ENCODE measurements at places on chromosomes 1 and 21.

- DNase-seq: no peak
Observed at GRCh38 chr21:24714646-24715200, 892.6 kb downstream of the MRPL39 start.

- DNase-seq: no peak
Observed at GRCh38 chr21:15001857-15002606, 62.8 kb downstream of the NRIP1 start.

GRCh38 chr1:72635719-72636118 lies 353.4 kb upstream of the NEGR1 start:
- no peak for DNase-seq

DNA sequence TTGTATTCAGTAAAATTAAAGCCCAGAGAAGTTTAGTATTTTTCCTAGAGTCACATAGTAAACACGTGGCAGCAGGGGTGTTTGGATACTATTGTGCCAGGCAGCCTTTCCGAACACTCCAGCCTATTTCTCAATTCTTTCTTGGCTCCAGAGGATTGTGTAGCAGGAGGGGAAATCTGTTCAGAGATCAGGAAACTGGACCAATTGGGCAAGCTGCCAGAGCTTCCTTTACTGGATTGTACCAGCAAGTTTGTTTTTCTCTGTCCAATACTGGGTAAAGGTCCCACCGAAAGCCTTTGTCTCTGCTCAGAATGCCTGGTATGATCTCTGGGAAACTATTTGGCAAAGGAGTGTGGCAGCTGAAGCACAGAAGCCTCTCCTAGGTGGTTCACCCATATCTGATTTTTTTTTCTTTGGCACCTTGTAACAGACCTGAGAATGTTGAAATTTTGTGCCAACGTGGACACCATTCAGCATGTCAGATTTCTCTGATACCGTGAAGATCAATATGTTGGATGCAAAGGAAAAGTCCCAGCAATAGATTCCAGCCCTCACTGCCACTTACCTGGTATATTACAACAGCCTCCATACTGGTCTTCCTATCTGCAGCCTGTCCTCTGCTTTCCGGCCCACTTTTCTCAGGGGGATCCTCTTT lies 126.2 kb downstream of the FGGY start:
- DNase-seq: peak; percentile 60

GRCh38 chr1:89065079-89065868 lies at the start of gene GBP1:
Gene GBP1 (minus strand): TSS chr1:89065208. CDS start chr1:89063234, 1,974 bp downstream.
- no peak for DNase-seq

DNA sequence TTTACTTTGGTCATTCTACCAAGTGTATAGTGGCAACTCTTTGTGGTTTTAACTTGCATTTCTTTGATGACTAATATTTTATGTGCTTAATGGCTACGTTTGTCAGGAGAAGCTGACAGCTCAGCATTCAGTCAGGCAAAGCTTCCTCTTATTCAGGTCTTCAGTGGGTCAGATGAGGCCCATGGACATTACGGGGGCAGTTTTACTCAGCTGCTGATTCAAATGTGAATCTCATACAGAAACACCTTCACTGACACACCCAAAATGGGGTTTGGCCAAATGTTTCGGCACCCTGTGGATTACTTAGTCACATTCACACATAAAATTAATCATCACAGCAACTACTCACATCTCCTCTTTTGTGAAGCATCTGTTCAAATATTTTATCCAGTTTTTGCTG lies 104.9 kb upstream of the PLD5 start:
- no peak for DNase-seq

DNA sequence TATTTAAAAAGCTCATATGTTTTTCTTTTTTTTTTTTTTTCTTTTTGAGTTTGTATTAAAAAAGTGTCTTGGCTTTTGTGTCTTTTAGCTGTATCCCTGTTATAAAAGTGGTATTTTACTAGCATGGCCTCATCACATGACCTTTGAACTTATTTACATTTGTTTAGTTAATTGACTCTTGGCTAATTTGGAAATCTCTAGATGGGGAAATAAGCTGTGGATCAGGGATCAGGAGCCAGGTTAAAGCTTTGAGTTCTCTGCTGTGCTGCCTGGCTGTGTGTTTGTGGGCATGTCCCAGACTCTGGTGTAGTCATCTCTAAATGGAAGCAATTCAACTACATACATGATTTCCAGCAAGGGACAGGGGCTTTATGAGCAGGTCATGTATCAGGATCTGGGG lies 56.5 kb downstream of the HHAT start:
- DNase-seq: no peak

- DNase-seq: no peak
Observed at GRCh38 chr1:177873238-177873637, 96.6 kb downstream of the SEC16B start.

DNA sequence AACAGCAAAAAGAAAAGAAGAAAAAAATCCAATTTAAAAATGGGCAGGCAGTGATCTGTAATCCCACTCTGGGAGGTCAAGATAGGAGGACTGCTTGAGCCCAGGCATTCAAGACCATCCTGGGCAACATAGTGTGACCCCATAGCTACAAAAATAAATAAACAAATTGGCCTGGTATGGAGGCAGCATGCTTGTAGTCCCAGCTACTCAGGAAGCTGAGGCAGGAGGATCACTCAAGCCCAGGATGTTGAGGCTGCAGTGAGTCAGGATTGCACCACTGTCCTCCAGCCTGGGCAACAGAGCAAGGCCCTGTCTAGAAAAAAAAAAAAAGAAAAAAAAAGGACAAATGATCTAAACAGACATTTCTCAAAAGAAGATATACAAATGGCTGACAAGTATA lies 99.6 kb downstream of the EIF4G3 start:
- DNase-seq: no peak

DNA sequence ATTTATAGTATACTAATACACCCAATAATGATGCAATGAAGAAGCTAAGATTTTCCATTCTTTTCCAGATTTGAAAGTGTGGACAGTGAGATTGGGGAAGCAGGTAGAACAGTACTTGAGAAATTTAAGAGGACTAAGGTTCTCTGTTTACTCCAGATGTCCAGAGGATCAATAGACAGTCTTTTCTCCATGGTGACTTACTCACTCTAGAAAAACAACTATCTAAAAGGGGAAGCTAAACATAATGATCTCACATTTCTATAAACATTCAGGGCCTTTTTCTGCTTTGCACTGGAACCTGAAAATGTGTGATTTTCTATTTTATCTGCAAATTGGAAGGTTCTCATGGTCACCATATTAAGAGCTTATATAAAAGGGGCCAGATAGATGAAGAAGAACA lies 93.9 kb upstream of the ZBTB18 start:
- DNase-seq: no peak

DNA sequence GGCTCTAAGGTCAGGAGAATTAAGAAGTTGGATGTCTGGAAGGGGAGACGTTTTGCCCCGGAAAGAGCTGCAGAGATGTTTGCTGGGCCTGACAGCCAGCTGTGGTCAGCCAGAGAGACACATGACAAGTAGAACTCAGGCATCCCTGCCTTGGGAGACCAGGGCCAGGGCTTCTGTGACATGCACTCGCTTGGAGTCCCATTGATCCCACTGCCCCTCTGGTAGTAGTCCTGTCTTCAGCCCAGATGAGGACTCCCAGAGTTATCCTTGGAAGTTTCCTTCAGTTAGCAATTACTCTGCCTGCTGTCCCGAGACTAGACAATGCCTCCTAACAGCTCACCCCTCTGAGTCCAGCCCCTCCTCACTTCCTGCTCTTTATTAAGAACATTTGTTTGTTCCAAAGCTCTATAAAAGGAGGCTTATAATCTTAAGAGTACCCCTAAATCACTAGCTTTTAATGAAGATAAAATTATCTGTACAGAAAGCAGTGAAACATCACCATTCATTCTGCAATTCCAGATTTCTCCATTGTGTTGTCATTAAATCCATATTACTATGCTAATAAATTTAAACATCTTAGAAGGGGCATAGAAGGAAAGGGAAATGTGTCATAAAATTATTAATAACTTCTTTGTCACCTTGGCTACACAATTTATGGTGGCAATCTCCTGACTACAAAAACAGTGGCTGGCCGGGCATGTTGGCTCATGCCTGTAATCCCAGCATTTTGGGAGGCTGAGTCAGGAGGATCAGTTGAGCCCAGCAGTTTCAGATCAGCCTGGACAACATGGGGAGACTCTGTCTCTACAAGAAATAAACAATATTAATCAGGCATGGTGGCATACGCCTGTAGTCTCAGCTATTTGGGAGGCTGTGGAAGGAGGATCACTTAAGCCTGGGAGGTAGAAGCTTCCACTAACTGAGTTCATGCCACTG lies 94.2 kb downstream of the KCNK1 start:
- DNase-seq: no peak

DNA sequence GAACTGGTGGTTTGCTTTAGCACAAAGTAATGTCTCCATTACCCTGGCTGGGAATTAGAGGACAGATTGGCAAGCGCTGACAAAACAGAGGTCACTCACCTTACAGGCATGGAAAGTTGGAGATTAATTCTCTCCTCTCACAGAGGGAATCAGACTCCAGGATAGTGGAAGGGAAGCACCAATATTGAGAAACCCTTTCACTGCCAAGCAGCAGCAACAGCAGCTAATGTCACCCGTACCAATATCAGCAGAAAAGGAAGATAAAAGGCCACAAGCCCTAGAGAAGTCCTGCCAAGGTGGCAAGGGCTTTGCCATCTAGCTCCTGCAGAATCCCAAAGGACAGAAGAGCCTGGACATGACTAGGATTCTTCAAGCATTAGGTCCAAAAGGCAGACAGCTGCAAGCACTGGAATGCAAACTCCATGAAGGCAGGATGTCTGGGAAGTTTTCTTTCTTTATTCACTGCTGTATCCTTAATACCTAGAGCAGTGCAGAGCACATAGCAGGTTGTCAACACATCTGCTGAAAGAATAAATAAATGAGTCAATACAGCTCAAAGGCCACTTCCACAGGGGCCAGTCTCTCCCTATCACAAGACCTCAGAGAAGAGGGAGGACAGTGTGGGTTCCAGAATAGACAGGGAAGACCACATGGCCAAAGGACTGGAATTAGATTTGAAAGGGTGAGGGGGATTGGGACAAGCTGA lies 57.2 kb downstream of the ERI3 start:
- DNase-seq: no peak

DNA sequence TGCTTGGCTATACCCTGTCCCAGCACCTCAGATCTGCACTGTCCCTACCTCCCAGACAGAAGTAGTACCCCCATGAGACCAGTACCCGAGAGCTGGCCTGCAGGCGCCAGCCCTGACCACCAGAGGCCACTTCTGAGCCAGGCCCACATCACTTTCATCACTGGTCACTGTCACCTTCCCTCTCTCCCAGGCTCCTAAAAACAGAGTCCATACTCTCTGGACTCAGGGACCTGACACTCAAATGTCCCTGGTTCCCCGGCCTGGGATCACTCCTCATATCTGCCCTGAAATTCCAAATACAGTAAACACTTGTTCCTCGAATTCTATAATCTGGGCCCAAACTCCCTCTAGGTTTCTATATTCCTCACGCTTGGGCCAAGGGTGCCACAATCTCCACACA lies 18.7 kb downstream of the TMEM53 start:
- DNase-seq: no peak
